ENCODE measurements at places on chromosomes 1 and 21.

GRCh38 chr1:158203693-158204457 is 23.2 kb downstream of the CD1D start:
- DNase-seq, result no peak

GRCh38 chr21:27269644-27270043 is 302.8 kb upstream of the ADAMTS5 start:
- no peak for DNase-seq

- no peak for DNase-seq
These were observed 47.6 kb downstream of the TRIM11 start for GRCh38 chr1:228358764-228359612.

GRCh38 chr1:226625832-226626576 is 77.4 kb downstream of the STUM start:
- peak; percentile 54 for DNase-seq

DNA sequence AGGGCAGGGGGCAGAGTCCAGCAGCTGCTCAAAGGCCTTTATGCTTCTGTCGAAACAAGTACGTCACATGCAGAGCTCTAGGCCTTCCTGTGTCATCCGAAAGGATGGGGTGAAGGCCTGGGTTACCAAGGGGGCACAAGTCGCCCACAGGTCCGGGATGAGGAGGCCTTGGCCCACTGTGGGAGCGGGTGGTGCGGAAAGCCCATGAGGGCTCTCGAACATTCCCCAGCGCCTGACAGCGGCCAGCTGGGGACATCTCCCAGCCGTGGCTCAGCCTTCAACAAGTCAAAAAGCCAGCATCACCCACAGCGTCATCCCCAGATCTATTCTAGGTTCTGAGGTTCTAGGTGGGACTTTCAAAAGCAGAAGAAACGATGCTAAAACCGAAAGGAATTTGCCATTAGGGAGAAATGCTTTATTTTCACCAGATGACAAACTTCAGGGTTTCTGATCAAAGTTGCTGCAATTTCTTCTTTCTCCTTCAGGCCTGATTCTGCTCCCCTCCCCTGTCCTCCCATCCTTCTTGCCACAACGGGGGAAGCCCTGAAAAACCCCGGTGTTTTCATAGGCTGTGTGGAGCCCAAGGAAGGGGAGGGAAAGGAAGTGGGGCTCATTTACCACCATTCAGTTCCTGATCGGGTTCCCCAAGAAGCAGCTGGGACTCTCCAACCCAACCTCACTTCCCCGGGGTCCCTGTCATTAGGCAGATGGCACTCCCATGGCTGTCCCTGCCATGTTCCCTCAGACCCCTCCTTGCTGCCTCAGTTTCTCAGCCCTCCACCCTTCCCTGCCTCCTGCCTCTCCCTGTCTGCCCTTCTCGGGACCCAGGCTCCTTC is 17.6 kb downstream of the GPR137B start:
- no peak for DNase-seq

GRCh38 chr21:29654855-29655254 is 284.9 kb downstream of the GRIK1 start:
- no peak for DNase-seq

GRCh38 chr1:40588586-40588985 is 57.1 kb downstream of the ZNF684 start:
- no peak for DNase-seq

GRCh38 chr1:87093286-87093685 is 178.9 kb downstream of the HS2ST1 start:
- DNase-seq, result no peak

- no peak for DNase-seq
These were observed 9.0 kb upstream of the PLA2G2A start for GRCh38 chr1:19988267-19989006.

DNA sequence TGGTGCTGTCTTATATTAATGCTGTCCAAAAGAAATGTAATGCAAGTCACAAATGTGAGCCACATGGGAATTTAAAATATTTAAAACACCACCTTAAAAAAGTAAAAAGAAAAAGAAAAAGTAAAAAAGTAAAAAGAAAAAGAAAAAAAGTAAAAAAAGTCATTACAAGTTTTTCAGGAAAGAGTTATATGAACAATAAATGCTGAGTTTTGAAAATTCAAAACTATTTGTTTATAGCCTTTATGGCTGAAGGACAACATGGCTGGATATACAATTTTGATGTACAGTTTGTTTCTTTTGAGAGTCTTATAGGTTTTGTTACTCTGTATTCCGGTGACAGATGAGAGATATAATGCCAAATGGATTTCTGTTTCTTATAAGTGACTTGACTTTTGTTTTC is 29.1 kb downstream of the GPR88 start:
- DNase-seq, result no peak

- DNase-seq, result no peak
These were observed 49.3 kb upstream of the AJAP1 start for GRCh38 chr1:4605158-4605557.

GRCh38 chr1:150808121-150808520 is at the start of gene CTSK:
TSS of gene CTSK (minus strand) at chr1:150808260. CDS start at chr1:150806805, 1,455 bp downstream.
- no peak for DNase-seq

GRCh38 chr1:117061986-117062415 is 1.9 kb downstream of the TTF2 start:
- DNase-seq, result no peak

DNA sequence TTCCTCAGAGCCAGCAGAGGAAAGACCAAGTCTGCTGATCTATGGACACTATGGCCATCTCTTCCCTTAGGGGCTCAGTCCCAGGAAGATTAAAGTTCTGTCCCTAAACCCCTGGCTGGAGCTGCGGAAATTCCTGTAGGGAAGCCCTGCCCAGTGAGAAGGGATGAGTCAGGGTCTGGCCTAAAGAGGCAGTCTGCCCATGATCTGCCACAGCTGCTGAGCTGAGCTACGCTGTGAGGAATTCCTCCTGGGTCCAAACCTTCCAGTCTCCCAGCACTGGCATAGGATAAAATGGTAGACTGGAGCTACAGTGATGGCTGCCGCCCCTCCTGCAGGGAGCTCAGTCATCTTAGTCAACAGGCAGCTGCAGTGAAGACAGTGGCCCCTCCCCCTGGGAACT is 213.7 kb downstream of the BRINP2 start:
- DNase-seq, result no peak

DNA sequence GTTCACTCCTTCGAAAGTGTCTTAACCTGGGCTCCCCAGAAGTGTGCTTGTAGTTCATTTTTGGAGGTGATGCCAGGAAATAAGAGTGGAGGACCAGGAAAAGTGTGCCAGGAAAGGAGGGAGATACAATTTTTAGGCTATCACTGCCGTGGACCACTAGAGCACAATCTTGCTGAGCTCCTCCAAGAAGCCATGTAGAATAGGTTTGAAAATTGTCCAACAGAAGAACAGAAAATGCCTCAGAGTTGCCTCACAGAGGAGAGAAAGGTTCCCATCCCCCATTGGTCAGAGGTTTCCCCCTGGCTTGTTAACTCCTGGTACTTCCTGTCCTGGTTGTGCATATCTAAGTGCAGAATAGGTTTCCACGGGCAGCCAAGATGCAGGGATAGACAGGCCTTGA is 41.6 kb downstream of the CATSPERE start:
- DNase-seq, result no peak

- no peak for DNase-seq
These were observed 37.4 kb downstream of the FCER1A start for GRCh38 chr1:159339536-159339935.

DNA sequence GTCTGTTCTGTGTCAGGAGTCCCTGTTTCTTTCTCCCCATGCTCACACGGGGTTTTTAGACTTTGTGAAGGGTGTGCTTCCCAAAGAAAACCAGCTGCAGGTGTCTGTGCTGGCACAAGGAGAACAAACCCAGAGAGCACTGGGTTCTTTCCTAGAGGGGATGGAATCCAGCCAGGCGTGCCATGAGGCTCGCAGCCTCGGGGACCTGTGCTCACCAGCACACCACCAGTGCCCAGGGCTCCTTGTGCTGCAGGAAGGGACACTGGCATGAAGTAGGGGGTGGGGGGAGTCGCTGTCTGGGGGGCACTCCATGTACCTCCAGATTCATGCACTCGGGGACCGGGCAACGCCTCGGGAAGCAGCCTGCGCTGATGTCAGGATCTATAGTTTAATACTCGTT is 57.9 kb downstream of the AGPAT3 start:
- no peak for DNase-seq

GRCh38 chr1:76940571-76941335 is 73.5 kb downstream of the ST6GALNAC5 start:
- no peak for DNase-seq

DNA sequence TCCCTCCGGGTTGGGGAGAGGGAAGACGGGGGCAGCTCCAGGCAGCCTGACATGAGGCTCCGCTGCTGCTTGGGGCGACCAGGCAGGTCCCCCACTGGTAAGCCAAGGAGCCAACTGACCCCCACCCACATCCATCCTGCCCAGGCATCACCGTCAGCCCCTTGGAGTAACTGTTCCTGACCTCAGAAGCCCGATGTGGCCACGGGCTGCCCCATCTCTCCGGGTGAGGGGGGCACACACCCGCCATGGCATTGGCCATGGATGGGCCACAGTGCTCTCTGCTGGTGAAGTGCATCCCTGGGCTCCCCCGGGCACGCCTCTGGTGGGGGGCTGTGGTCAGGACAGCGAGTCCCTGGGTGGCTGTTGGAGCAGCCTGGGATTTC is 100.0 kb downstream of the CRYAA start:
- no peak for DNase-seq

DNA sequence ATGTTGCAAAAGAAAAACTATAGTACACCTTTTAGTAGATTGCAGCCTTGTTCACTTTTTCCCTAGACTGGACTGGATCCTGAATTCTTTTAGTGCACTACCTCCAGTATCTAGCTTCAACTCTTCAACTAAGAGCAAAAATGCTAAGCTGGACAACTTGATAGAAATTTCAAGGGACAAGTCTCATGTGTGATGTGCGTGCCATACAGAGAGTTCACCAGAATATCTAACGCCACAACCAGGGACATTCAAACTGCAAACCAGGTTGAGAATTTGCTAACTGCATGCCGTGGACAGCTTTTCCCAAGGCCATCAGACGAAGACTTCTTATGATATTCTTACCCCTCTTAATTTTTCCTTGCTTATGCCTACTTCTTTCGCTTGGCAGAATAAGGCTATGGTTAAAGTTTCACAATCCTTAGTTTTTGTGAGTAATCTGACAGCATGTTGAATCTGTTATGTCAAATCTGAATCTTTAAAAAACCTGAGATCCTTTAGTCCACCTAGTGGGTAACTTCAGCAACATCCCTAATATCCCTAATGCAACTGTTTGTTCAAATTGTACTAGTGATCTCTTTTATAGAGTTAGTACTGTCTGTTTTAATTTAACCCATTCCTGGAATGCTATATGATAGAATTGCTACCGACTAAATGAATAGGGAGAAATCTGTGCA is 66.4 kb downstream of the DDAH1 start:
- no peak for DNase-seq

- DNase-seq, result no peak
These were observed 158.7 kb upstream of the IRF2BP2 start for GRCh38 chr1:234768569-234769283.

DNA sequence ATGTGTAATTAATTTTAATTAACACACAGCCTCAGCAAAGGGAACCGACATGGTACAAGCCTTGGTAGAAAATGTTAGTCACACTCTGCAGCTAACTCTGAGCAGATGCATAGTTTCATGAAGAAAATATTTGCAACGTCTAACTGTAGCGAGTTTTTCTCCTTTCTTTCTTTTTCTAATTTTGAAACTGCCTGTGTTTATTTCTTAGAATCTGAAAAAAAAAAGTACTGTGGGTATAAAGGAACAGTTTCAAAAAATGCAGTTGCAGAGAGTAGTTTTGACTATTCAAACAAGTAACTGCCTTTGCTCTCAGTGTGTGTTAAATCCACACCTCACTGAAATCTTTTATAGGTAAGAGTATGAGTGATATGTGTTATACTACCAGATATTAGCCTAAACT is 149.9 kb upstream of the C1orf105 start:
- no peak for DNase-seq

DNA sequence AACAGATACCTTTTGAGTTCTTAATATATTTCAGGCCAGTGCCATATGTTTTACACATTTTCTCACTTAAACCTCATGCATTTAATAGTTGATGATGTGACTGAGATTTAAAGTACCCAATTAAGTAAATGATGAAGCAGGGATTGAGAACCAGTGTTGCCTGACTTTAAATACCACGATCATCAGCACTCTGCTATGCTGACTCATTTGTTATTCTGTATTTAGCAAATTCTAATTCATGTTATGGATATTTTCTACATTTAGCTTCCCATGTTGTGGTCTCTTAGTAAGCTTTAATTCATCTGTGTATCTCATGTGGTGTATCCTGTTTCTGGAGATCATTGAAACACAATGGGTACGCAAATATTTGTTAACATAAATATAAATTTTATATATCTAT is 363.0 kb downstream of the PTBP2 start:
- DNase-seq, result no peak

GRCh38 chr1:205211839-205212536 is 486 bp upstream of the DSTYK start:
- no peak for DNase-seq

DNA sequence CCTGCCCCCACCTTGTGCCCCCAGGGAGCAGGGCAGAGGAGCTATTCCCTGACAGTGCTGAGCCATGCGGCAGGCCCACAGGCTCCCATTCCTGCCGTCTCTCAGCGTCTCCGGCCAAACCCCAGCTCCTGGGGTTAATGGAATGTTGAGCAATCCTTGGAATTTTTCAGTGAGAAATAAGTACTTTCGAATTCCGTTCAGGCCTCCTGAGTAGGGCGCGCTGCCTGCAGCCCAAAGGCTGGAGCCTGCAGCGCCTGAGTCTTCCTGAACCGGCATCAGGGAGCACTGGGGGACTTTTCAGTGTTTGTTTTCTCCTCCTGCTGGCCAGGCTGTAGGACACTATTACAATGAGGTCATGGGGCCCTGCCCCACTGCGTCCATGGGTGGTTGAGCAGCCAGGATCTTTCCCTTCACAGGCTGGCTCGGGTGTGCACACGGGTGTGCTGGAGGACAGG is 33.3 kb upstream of the CSF1 start:
- peak; percentile 79 for DNase-seq

Data from sciatic nerve (tissue), 2 donors.